ENCODE measurements at places on chromosomes 6 and 20.

- DNase-seq: no peak
These were observed 1.8 kb upstream of the RBM39 start for GRCh38 chr20:35743693-35744491.

- DNase-seq: no peak
These were observed 115.9 kb upstream of the BCLAF1 start for GRCh38 chr6:136405420-136406029.

- no peak for DNase-seq
These were observed 62.0 kb upstream of the RREB1 start for GRCh38 chr6:7045746-7046145.

GRCh38 chr20:63746751-63747315 is 7.3 kb downstream of the SLC2A4RG start:
- no peak for DNase-seq

DNA sequence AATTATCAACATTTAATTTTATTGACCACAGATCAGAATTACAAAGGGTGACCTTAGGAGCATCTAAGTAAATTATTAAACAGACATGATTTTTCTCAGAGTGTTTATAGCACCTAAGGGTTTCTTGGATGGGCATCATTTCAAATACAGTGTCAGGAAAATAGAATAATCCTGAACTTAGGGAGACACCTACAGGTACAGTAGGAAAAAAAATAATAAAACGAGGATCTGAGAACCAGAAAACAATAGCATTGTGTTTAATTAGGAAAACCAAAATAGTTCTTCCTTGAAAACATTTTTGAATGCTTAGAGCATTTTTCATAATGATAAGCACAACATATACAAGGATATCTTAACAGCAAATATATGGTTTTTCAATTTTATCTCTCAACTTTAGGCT is 39.2 kb downstream of the MMUT start:
- DNase-seq: no peak

GRCh38 chr6:22892452-22892851 is 323.1 kb downstream of the HDGFL1 start:
- DNase-seq: no peak

DNA sequence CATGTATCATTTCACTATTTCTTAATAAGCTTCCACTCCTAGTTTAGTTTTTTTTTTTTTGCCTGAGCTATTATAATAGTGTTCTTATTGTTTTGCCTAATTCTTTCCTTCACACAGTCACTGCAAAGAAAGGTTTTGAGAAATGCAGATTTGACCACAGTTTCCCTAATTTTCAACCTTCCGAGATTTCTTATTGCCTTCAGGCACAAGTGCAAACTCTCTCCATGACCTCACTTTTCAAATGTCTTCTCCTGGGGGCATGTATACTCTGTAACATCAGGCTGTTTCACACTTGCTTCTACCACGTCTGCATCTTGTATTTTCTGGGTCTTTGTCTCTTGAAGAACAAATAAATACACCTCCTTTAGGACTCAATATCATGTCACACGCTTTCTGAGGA is 339.0 kb upstream of the CITED2 start:
- peak; percentile 15 for DNase-seq

- no peak for DNase-seq
These were observed 32.4 kb upstream of the TIAM2 start for GRCh38 chr6:154962753-154963152.

DNA sequence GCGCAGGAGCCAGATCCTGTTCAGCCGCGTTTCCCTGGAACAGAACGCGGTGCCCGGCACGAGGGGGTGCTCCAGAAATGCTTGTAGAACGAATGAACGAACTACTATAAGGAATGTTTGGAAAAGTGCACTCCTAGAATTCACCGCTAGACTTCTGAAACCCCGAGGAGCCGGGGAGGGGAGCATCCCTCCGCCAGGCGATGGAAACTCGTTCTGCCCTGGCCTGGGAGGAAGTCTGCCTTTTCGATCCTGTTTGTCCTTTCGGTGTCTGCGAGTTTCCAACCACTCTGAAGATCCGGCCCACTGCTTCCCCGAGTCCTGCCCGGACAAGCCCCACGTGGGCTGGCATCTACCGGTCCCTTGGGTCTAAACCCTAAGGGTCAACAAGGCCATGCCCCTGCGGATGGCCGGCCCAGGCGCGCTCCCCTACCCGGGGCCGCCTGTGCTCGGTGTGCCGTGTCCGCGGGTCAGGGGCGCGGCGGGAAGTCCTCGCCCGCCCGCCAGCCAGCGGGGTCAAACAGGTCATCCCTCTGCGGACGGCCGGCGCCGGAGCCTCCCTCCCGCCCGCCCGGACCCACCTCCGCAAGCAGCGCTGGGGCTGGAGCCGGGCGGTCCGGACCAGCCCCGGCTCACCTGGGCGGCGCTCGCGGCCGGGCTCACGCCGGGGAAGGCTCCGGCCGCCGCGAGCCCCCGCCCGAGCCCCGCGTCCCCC is 526 bp downstream of the SULF2 start:
- peak; percentile 54 for DNase-seq

DNA sequence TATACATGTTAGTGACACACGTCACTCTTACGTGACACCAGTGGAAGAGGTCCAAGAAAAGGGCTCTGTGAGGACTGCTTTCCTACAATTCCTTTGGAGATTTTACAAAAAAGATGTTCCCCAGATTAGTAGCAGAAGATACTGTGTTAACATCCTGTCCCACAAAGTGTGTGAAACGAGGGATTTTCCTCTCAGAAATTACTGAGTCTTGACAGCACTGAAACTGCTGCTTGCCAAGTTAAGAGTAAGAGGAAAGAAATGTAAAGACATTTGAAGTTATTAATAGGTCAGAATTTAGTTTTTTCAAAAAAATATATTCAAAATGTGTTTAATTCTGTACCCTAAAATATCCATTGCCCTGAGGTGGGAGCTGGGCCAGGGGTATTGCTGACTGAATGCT is 58.8 kb upstream of the MAP7 start:
- DNase-seq: no peak

DNA sequence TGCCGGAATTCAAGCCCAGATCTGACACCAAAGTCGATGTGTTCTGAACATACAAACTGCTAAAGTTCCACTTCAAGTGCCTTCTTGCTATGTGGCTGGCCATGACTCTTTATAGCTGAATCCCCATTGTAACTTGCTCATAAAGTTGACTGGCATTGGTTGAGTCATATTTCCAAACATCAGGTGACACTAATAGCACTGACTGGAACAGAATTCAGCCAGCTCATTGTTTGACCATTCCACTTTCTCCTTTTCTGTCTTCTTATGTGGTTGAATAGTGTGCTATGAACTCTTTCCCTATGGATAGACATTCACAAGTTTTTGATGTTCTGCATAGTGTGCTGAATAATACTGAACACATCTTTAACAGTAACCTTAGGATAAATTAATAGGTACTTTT is 266.2 kb upstream of the ZFP64 start:
- DNase-seq: no peak

- no peak for DNase-seq
These were observed 60.6 kb upstream of the E2F3 start for GRCh38 chr6:20341096-20341495.

GRCh38 chr6:16209539-16209938 is 28.8 kb upstream of the GMPR start:
- no peak for DNase-seq

GRCh38 chr6:121504227-121504626 is 68.8 kb downstream of the GJA1 start:
- no peak for DNase-seq

DNA sequence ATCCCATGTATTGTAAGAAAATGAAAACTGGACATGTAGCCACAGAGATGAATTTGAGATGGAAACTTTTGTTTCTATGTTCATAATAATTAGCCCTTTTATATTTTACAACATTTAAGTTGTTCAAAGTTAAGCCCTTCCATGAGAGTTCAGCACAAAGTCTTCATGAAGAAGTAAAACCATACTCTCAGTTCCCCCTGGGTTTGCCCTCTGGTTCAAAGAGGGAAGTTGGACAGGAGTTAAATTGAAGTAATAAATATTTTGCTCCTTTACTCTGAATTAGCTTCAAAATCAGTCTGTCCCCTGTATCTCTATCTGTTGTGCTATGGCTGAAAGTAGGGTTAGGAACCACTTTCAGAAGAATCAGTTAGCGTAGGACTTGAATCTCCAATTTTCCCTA is 31.1 kb downstream of the PHACTR2 start:
- DNase-seq: no peak

DNA sequence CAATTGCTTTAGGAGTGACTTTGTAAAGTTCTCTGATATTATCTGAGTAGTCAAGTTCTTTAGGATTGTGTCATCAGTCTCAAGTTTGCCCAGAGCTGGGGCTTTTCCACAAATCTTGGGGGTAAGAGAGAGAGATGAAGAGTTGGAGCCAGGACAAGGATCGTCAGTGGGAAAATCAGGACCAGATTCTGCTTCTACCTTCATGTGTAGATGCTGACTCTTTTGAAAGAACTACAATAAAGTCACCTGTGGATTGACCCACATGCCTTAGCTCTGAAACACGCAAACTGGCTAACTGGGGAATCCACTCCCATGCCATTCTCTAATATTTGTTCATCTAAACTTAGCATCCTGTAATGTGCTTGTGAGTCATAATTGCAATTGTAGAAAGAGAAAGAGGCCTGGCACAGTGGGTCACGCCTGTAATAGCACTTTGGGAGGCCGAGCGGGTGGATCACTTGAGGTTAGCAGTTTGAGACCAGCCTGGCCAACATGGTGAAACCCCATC is 15.6 kb upstream of the BICRAL start:
- no peak for DNase-seq

DNA sequence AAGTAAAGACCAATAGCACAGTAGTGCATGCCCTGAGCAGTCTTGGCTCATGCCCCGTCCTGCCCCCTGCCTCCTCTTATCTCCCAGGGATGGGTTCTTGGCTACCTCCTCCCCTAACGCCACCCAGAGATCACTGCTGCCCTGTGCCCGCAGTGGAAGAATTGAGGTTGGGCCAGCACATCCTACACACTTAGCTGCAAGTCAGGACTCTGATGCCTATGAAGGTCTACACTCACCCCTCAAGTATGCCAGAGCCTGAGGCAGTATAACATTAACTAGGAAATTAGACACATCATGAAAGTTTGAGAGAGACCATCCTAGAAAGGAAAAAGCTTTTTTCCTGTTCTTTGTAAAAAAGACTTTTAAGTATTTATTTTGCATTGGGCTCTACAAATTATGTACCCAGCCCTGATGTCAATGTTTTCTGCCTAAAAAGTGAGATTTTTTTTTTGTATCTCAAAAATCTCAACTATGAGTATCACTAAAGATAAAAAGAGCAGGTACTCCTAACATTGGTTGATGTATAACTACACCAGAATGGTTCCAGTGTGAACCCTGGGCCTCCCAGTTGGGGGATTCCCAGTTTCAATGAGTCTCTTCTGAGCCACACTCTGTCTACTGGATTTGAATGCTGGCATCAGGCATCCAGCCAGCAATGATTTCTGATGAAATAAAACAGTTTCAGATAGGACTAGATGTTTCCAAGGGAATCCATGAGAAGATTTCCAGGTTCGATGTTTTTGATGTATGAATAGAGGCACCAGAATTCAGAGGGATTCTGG is 115.4 kb downstream of the ISM1 start:
- DNase-seq: no peak

DNA sequence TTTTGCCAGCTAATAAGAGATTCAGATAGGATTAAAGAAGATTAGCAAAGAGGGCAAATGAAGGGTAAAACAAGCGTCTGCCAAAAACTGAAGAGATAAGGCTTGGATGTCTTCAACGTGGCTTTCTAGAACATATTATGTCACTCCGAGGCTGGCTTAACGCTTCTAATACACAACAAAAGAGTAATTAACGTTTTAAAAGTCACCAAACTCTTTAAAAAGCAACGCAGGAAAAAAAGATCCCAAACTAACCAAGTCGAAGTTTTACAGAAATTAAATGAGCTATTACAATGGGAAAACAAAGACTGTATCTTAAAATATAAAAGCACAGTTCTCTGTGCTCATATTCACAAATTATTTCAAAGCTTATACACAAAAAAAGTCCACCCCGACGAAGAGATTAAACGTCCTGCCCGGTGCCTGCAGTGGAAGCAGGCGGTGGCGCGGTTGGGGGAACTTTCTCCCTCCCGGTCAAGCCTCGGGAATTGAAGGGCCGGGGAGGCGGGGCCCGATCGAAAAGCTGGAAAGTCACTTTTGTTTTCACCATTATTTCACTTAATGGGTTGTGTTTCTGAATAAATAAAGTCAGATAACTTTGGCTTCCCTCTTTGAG is 1.2 kb downstream of the MAK start:
- DNase-seq: no peak

- peak; percentile 74 for DNase-seq
These were observed 218.3 kb upstream of the DTNBP1 start for GRCh38 chr6:15881150-15881549.

GRCh38 chr20:11502061-11502460 is 415.6 kb upstream of the BTBD3 start:
- DNase-seq: peak; percentile 14

DNA sequence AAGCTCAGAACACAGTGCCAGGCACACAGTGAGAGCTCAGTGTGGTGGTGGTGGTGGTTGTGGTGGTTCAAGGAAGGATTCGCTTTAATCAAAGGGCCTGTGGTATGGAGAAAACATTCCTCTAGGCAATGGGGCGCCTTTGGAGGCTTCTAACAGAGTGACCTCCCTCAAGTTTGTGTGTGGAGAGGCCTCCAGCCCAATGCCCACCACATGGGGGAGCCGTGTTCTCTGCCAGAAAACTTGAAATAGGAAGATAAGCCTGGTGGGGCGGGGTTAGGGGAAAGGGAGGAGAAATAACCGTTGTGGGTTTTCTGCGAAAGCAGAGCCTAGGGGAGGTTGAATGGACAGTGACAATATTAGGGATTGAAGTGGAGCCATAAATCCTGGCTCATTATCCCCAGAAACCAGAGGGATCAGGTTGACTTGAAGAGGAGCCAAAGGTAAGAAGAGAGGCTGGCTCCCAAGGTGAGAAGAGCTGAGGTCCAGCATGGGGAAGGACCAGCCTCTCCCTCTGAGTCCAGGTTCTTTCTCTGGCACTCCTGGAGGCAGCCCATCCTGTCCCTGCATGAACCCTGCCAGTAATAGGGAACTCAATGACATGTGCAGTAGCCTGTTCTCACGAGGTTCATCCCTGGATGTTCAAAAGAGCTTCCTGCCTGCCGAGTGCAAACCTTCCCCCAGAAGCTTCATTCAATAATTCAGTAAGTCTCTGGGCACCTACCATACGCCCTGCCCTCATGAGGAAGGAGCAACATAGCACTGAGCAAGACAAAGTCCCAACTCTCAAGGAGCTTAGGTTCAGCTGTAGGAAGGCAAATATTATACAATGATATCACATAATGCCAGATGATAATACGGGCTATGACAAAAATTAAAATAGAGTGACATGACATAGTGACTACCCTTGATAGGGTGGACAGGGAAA is 51.4 kb downstream of the TGM2 start:
- peak; percentile 78 for DNase-seq

DNA sequence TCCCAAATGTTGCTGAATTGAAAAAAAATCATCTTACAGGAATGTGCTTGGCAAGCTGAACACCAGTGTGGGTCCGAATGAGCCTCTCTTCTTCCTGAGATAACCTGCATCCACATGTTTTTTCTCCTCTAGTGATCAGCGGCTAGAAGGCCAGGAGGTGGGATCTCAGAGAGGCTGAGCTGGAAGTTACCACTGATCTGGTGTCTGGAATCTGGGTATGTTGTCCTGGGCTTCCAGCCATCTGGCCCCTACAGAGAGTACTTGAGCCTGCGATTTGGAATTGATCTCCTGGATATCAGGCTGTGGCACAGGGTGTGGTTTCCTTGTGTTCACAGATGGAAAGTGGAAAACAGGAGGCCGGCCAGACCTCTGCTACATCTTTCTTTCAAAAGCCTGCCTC is 35.9 kb downstream of the SULF2 start:
- DNase-seq: no peak
